Stimulated activated CD8-positive, alpha-beta memory T cell treated with anti-CD3 and anti-CD28 coated beads, Interleukin-15, amount 100 ng/mL, for 24 hours (primary cell): ENCODE measurements at places on chromosomes 5 and 9.

- DNase-seq = no peak
Measured at GRCh38 chr9:95598236-95598635, 81.5 kb upstream of the PTCH1 start.

GRCh38 chr5:3121813-3122212 is 370.3 kb upstream of the IRX2 start:
- no peak for DNase-seq

DNA sequence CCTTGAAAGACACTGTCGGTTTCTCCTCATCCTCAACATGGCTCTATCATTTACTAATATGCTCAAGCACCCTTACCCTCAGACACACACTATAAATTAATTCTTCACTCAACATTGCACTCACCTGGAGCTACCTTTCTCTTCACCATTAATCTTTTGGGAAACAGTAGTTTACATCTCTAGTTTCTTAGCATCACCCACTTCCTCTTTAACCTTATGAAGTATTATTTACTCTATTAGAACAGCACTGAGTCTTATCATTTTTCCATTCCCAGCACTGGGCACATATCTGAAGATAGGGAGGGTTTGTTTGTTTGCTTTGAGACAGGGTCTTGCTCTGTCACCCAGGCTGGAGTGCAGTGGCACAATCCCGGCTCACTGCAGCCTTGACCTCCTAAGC is 213.5 kb downstream of the SMARCA2 start:
- no peak for DNase-seq

GRCh38 chr5:43712081-43712480 is 109.1 kb downstream of the NNT start:
- DNase-seq = no peak

GRCh38 chr5:68033961-68034571 is 181.5 kb upstream of the PIK3R1 start:
- no peak for DNase-seq

DNA sequence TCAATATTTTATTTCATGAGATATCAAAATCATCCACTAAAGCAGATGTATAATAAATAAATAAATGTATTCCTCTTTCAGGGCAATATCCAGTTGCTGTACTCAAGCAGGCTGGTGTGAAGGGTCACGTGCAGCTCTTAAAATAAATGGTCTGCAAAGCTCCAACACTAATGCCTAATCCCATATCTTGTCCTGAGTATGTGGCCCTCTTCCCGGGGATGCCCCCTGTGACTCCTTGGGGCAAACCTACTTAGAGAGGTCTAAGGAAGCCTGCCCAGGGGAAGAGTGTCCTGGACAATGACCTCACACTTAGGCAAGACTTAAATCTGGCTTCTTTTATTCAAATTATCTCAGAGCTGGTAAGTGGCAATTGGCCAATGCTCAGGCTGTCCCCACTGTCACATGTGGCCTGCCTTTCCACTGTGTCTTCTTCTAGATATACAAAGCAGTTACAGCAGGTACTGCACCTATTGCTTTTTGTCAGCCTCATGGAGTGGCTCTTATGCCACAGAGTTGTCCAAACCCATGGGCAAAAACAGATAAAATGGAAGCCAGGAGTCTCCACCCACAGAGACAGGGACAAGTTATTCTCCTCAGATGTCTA is 55.3 kb downstream of the SEMA5A start:
- no peak for DNase-seq

DNA sequence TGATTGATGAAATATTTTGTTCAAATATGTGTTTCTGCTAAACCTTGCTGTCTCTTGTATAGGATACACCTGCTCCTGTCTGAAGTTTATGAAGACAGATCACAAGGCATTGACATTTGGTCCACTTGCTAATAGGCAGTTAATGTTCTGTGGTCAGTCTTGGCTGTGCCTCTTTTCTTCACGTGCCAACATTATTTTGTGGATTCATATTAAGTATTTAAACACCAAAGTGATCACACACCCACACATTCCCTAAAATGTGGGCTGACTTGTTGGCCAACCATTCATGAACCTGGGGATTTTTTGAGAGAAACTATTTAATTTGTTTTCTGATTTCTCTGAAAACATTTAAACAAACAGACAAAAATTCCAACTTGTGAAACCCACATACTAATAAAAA is 33.7 kb downstream of the ZNF462 start:
- DNase-seq = no peak

DNA sequence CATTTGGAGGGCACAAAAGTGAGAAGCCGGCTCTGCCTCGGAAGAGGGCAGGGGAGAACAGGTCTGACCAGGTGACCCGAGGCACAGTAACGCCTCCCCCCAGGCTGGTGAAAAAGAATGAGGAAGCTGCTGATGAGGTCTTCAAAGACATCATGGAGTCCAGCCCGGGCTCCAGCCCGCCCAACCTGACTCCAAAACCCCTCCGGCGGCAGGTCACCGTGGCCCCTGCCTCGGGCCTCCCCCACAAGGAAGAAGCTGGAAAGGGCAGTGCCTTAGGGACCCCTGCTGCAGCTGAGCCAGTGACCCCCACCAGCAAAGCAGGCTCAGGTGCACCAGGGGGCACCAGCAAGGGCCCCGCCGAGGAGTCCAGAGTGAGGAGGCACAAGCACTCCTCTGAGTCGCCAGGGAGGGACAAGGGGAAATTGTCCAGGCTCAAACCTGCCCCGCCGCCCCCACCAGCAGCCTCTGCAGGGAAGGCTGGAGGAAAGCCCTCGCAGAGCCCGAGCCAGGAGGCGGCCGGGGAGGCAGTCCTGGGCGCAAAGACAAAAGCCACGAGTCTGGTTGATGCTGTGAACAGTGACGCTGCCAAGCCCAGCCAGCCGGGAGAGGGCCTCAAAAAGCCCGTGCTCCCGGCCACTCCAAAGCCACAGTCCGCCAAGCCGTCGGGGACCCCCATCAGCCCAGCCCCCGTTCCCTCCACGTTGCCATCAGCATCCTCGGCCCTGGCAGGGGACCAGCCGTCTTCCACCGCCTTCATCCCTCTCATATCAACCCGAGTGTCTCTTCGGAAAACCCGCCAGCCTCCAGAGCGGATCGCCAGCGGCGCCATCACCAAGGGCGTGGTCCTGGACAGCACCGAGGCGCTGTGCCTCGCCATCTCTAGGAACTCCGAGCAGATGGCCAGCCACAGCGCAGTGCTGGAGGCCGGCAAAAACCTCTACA is 11.8 kb downstream of the QRFP start:
- DNase-seq = no peak

DNA sequence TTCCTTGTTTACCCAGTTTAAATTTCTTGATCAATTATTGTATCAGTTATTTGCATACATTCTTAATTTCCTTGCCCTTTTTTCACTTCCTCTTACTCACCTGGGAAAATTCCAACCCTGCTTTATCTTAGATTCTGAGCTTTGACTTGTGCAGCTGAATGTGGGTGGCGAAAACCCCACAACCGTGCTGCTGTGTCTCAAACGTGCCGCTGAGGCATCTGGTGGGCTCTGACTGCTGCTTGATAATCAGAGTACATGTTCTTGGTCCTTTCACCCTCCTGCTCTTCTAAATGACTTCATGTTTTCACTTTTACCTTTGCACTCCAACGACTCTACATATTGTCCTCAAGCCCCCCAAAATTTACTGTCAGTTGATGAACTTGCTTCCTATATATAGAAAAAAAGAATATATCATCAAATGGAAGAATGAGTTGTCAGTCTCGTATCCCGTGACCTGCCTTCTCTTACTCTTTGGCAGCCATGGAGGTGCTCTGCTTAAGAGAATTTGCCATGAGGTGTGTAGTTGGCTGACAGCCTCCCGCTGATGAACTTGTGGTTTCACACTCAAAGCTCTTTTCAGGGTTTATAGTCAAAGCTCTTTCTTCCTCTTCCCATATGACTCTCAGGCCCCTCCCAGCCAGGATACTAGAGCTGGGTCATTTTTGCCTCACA is 14.0 kb upstream of the JAK2 start:
- no peak for DNase-seq

GRCh38 chr5:158881091-158881880 is 218.4 kb downstream of the EBF1 start:
- no peak for DNase-seq

DNA sequence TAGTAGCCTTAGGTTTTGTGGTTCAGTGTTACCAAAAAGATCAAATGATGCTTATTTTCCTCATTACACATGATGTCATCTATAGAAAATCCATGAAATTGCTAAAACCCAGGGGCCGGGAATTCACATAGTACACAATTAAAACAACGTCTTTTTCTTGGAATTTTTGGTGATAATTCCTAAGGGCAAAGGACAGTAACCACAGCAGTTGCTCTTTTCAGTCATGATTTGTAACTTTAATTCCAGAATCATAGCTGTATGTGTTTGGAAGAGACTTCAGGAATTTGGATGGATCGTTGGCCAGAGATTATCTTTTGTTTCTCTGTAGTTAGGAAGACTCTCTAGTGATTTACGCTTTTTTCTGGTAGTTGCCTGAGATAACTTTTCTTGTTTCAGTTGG is 748.7 kb downstream of the TLE4 start:
- no peak for DNase-seq

DNA sequence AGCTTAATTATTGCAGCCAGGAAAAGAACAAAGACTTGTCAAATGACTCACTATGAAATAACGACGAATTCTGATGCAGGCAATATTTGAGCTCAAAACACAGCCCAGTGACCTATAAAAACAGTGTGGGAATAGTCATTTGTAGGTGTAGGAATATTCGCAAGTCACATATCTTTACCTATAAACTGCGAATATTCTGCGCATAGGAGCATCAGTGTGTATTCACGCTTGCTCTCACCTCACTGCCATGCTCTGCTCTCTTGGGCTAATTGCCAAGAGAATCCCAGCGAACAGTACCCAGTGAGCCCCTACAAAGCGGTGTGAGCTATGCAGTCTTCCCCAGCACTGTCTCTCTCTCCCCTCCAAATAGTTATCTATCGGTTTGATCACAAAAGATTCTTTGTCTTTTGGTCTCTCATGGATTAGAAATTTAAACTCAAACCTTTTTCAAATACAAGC is 74.2 kb downstream of the ST8SIA4 start:
- DNase-seq = no peak

DNA sequence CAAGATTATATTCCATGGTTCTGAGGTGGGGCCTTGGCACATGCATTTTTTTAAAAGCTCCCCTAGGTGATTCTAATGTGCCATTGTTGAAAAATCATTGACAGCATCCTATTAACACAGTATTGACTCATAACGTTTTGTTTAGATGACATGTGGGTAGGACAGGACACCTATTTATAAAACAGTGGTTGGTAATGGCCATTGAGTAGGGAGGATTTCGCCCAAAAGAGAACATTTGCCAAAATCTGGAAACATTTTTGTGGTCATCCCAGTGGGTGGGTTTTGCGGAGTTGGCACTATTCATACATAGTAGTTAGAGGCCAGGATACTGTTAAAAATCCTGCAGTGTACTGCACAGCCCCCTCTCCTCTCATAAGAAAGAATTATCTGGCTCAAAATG is 6.4 kb upstream of the CHD1 start:
- DNase-seq = no peak

- no peak for DNase-seq
Measured at GRCh38 chr5:125813221-125813974, 609.8 kb upstream of the GRAMD2B start.

- no peak for DNase-seq
Measured at GRCh38 chr5:119274030-119274766, 81.6 kb upstream of the TNFAIP8 start.

DNA sequence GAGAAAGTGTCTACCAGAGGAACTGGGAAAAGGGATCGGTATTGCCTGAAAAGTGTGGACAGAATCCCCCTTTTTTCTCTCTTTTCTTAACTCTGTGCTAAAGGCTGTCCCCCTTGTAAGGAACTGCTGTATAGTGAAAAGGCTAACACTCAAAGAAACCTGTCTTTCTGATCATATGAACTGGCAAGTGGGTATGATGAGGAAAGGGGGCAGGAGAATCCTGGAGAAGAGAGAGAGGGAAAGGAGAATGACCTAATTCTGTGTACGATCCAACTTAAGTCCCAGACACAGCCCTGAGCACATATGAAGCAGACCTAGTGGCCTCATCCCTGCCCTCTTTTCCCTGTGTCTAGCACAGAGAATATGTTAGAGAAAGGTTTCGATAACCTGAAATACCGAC is 967 bp downstream of the ANKRD31 start:
- no peak for DNase-seq

GRCh38 chr9:89352874-89353649 is 34.8 kb downstream of the SECISBP2 start:
- DNase-seq = no peak

DNA sequence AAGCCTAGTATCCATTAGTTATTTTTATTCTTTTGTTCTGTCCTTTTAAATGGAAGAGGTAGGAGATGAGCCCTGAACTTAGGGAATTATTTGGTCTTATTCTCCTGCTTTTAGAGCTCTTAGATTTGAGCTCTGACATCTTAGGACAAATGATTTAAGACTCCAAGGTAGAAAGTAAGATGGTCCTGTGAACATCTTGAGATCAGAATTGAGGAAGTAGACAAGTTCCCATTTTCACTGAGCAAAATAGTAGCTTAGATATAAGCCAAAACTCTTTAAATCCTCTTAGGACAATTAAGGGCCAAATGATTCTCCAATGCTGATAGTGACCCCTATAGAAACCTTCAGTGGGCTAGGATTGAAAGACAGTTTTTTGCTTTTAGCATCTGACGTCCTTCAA is 53.0 kb upstream of the RUSC2 start:
- no peak for DNase-seq

DNA sequence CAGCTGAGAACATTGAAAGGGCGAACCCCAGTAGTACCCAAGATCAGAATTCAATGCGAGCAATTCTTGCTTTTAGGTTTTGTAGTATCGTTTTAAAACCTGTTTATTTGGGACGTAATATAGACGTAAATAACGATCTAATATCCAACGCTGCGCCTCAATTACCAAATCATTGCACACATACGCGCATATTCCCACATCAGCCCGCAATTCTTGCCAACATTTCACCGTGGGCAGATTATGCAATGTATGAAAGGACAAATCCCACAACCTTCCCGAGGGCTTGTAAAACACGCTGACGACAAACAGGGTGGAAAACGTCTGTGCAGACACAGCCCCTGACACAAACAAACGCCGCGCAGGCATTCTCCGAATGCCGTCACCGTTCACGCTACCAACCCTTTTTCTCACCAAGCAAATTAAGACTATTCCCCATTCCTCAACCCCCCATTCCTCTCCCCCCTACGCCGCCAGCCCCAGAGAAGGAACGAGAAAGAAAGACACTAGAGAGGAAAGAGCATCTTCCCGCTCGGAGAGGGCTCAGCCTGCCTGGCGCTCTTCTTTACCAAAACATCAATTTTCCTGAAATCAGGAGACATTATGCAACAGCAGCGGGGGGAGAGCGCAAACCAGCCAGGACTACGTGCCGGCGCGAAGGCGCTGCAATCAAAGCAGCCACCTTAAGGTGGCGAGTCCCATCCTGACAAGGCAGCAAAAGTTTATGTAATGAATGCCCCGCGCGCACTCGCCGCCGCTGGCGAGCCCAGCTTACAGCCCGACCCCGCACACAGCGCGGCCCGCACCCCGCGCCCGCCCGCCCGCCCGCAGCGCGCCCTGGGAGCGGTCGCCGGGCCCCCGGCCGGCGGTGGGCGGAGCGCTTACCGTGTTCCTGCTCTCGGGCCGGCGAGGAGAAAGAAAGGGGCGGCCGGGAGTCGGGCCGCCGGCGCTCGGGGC is 597 bp downstream of the NFIL3 start:
- DNase-seq = no peak
